Cerebellar nuclear complex (tissue), 1 donor: ENCODE measurements at places on chromosomes 1 and 21.

GRCh38 chr1:41622859-41623732 lies 138.6 kb upstream of the EDN2 start:
- DNase-seq, result no peak

DNA sequence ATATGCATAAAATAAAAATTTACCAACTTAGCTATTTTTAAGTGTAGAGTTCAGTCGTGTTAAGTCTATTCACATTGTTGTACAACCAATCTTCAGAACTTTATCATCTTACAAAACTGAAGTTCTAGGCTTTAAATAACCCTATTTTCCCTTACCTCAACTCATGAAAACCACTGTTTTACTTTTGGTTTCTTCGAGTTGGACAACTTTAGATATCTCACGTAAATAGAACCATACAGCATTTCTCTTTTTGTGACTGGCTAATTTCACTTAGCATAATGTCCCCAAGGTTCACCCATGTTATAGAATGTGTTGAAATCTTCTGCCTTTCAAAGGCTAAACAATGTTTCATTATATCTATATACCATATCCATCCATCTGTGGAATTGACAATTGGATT lies 819.0 kb upstream of the ADGRL4 start:
- DNase-seq, result no peak

GRCh38 chr1:168419736-168420135 lies 124.1 kb downstream of the XCL2 start:
- no peak for DNase-seq

DNA sequence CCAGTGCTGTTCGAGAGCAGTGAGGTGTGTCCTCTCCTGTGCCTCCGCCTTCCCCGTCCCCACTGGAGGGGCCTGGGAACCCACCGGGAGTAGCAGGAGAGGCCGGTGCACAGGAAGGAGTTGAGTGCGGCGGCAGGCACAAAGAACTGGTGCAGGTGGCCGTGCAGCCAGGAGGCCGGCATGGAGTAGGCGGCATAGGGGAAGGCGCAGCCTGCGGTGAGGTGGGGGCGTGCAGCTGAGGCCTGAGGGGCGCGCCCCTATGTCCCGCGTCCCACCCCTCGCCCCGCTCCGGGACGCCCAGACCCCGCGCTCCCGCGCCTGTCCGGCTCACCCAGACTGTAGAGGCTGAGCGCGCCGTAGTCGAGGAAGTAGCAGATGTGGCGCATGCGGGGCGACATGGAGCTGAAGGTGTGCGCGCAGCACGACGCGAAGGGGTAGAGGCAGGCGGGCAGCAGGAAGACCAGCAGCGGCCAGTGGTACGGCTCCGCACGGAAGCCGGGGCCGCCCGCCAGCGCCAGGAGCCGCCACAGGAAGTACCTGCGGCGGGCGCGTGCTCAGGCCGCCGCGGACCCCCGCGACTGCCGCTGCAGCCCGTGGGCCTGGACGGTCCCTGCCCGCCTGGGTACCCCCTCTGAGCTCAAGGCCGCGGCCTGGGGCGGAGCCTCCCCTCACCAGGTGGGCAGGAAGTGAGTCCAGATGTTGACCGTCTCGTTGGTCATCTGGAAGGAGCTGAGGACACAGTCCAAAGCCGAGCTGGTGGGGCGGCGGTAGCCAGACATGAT lies 2.2 kb downstream of the PAQR6 start:
- no peak for DNase-seq

GRCh38 chr1:41802532-41803501 lies 115.9 kb downstream of the HIVEP3 start:
- no peak for DNase-seq

- DNase-seq, result no peak
These were observed 57.3 kb downstream of the MACF1 start for GRCh38 chr1:39261712-39262221.

GRCh38 chr1:14304381-14304865 lies 294.1 kb upstream of the KAZN start:
- no peak for DNase-seq

GRCh38 chr1:54302951-54303843 lies 103.0 kb downstream of the SSBP3 start:
- no peak for DNase-seq

GRCh38 chr1:19120070-19120469 lies 90.0 kb downstream of the UBR4 start:
- DNase-seq, result no peak

DNA sequence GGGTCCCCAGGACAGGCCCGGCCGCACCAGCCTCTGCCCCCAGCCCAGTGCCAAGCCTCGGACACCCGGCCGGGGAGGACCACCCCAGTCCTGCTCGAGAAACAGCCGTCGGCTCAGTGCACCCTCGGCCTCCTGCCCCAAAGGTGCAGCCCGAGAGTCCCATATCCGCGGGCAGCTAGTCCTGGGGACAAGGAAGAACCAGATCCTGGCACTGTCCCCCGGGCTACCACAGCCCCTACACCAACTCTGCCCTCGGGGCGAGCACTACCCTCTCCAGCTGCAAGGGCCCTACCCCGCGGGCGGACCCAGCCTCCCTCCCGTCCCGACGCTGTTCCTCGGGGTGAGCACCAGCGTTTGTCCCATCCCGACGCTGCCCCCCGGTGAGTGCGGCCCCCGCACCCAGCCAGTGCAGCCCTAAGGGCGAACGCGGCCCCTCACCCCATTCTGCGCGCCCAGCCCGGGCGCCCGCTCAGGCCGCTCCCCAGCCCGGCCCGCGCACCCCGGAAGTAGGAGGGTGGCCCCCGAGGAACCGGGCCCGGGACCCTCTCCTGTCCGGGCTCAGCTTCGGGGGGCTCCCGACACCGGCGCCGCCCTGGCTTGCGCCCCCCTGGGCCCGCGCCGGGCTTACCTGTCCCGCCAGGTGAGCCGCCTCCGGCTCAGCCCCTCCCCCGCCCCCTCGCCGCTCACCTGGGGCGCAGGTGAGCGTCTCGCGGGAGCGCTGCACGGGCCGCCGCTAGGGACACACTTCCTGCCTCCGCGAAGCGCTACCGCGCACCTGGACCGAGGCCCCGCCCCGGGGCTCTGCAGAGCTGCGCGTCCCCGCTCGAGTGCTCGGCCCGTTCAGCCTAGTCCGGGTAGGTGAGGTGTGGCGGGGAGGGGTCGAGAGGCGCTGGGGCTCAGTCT lies at the start of gene KDF1:
KDF1 (minus strand) TSS at position 747 of the 903 bp plus-strand sequence. CDS start 8,088 bp downstream, outside the sequence.
- DNase-seq, result no peak

DNA sequence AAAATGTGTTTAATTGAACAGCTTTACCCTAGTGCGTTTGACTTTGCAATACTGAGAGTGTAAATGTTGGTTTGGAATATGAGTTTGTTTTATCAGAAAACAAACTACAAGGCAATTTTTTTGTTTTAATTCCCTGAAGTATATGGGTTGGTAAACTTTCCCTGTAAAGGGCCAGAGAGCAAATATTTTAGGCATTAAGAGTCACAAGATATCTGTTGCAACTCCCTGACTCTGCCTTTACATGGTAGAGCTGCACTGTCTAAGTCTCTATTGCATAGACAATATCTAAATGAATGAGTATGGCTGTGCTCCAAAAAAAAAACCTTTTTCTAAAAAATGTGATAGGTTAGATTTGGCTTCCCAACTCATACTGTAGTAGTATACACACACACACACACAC lies 115.1 kb upstream of the PBX1 start:
- no peak for DNase-seq

GRCh38 chr1:94643819-94644218 lies 102.3 kb upstream of the F3 start:
- no peak for DNase-seq

- no peak for DNase-seq
These were observed 19.7 kb downstream of the TNNT2 start for GRCh38 chr1:201357636-201358348.

DNA sequence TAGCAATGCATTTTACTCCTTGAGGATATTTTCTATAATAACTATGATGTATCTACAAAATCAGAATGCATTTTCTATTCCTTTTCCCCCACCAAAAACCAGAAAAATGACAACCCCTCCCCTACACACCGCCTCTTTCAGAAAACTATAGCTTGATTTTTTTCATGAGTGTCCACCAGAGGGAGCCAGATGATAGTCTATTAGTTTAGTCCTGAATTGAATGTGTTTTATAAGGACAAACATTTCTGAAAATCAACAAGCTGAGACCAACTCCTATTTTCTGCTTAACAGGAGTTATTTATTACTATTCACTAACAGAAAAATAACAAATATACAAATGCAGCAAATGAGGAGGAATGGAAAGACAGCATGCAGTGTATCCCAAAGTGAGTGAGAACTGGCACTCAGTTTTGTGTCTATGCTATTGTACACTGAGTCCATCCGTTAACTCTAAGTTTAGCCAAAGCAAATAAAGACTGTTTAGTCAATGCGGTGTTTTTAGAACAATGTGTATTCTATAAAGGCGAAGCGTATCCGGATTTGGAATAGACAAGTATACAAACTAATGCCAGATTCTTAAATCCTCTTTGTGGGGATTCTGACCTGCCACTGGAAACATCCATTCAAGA lies 182.6 kb downstream of the VAV3 start:
- no peak for DNase-seq

GRCh38 chr21:39232861-39233291 lies 49.6 kb upstream of the PSMG1 start:
- no peak for DNase-seq

- DNase-seq, result peak; percentile 59
These were observed 28.3 kb upstream of the PEF1 start for GRCh38 chr1:31672986-31673385.

- no peak for DNase-seq
These were observed 218.0 kb upstream of the KIAA0040 start for GRCh38 chr1:175410560-175410959.

DNA sequence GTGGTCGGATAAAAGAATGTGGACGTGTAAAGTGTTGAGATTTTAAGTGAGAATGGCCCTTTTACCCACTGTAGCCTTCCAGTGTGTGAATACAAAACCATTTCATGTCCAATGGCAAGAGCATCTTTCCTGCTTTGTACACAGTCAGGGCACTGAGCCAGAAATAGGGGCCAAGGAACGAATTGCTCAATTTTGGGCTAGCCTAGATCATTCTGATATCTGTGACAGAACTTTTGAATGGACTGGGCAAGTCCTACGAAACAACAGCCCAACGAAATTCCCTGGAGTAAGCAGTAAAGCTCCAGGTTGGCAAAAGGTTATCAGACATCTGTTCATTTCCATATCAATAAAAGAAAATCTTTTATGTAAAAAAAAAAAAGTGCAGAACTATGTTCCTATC lies 5.5 kb downstream of the KIF26B start:
- DNase-seq, result no peak

GRCh38 chr1:21434394-21434793 lies 5.5 kb upstream of the NBPF3 start:
- DNase-seq, result no peak
